ENCODE measurements at places on chromosomes 7 and 10.
A peak's percentile ranks its signal among the peaks of the same experiment; 100 is the strongest.

- DNase-seq, result no peak
These were observed 114.0 kb upstream of the RET start for GRCh38 chr10:42962902-42963231.

- DNase-seq, result no peak
These were observed 44.8 kb downstream of the CAMK2B start for GRCh38 chr7:44280636-44280992.

DNA sequence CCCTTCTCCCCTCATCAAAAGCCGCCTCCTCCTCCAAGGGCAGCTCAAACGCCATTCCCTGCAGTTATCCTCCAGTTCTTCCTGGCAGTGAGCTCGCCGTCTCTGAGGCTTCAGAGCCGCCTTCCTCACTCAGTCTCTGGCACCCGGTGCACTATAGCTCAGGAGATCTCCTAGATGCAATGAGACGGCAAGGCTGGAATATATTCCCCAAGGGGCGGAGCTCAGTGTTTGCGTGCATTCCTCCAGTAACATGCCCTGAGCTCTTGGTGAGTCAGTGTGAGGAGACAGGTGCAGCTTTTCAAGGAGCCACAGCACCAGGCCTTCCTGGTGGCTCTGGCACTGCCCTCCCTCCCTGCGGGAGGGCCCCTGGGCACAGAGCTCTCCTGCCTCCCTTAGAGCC is 512.6 kb upstream of the FOXK1 start:
- DNase-seq, result no peak

- DNase-seq, result no peak
These were observed 83.8 kb downstream of the COL13A1 start for GRCh38 chr10:69885379-69886013.

GRCh38 chr10:103833731-103834365 is 21.5 kb downstream of the SH3PXD2A start:
- no peak for DNase-seq

DNA sequence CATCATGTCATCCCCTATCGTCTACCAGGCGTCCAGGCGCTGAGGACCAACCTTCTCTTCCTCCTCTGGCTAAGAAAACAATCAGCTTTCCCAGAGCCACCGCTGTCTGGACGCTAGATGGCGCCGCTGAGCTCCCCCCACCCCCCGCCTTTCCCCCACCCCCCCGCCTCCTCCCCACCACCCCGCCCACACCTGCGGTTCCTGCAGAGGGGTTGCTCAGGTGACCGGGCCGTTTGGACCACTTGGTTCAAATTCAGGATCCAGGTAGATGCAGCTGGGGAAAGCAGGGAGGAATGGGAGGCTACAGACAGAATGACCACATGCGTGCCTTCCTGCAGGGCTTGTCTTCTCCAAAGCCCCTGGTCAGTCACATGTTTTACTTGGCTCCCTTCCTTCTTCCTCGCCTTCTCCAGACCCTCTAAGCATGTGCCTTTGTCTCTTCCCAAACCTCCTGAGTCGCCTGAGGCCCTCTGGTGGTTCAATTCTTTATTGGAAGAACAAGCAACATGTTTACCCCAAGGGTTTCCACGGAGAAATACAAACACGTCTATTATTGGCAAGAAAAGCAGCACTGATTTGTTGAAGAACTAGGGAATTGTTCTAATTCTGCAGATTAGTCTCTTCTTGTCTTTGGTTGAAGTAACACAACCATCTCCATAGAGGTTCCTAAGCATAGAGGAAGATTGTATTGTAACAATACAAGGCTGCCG is 24.7 kb downstream of the AOC1 start:
- DNase-seq, result peak; percentile 80

GRCh38 chr10:2834214-2834613 is 233.1 kb upstream of the PFKP start:
- DNase-seq, result no peak

GRCh38 chr10:123480845-123481244 is 185.3 kb upstream of the GPR26 start:
- DNase-seq, result no peak

GRCh38 chr7:86939197-86939814 is 120.1 kb downstream of the ELAPOR2 start:
- peak; percentile 92 for DNase-seq

GRCh38 chr7:68718097-68718551 is 880.2 kb upstream of the AUTS2 start:
- DNase-seq, result no peak

GRCh38 chr7:155769701-155770100 is 42.6 kb downstream of the SHH start:
- DNase-seq, result no peak

- no peak for DNase-seq
These were observed 3.4 kb downstream of the CLEC2L start for GRCh38 chr7:139526578-139527544.

- peak; percentile 94 for DNase-seq
These were observed 5.3 kb downstream of the GLRX3 start for GRCh38 chr10:130141460-130141859.

- DNase-seq, result no peak
These were observed 66.0 kb upstream of the STARD3NL start for GRCh38 chr7:38112075-38112474.

DNA sequence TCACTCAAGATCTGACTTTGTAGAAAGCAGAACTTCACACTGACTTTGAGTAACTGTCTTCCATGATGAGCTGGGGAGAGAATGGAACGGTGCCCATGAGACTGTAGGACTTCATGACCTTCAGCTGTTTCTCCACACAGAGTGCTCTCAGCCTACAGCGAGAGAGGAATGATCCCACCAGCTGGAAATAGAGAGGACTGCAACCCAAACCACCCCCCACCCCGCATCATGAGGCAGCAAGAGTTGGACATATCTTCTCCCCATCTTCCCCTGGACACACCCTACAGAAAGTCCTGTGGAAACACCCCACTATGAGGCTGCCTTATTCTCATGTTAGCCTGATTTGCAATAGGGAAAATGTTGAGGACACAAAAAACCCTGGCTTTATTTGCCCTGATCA is 312.5 kb downstream of the PAXIP1 start:
- no peak for DNase-seq

- no peak for DNase-seq
These were observed 91.0 kb downstream of the MYL10 start for GRCh38 chr7:101537935-101538595.
